Progenitor cell of endocrine pancreas (in vitro differentiated cells): ENCODE measurements at places on chromosomes 2 and 18. TPM values are rescaled to one million over a fixed set of nuclear protein-coding genes. Genes with fewer than 3 reads are reported as not detected.

Gene DNAH7
- total RNA-seq: 5.7 and 5.9 TPM in 2 replicates

DNA sequence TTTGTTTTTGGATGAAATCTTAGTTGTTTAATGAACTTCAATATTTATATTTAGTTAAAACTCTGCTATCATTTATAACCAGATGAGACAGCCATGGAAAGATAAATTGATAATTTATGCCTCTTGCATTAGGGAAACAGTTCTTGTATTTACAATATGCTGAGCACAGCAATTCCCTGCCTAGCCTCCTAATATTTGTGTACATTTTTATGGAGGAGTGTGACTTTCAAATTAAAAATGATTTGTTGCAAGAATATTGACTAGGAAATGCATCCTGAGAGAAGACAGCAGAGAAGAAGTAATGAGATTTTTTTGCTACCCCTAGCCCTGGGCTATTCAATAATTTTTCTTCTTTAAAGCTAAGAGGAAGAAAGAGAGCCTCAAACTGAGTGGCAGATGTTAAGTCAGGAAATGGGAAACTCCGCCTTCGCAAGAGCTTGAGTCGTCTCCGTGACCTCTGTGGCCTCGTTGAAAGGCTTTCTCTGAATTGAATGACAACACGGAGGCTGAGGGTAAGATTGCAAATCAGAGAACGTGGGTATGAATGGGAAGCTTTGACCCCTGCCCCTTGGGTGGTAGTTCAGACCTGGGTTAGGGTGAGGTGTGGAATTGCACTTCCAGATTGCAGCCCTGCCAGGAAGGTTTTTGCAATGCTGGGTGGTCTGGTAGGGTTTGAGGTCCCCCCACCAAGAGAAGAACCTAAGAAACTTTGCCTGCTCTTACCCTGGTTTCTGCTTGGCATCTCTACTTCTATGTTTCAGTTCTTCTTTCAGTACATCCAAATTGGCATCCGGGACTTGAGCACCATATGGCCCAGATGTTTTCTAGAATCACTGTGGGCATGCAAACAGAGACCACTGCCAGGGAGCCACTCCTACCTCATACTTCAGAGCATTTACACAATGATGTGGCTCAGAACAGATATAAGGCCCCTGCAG is 210.3 kb upstream of the RBMS1 start:
- no peak for DNase-seq

- DNase-seq: no peak
Observed at GRCh38 chr2:28009732-28010131, 119.2 kb downstream of the BABAM2 start.

Gene LAMA3
- total RNA-seq: 0.84 and 1.2 TPM in 2 replicates

- no peak for DNase-seq
Observed at GRCh38 chr2:11348209-11348749, 3.8 kb upstream of the ROCK2 start.

Gene CNTNAP5
- total RNA-seq: 5.3 and 8.9 TPM in 2 replicates

Gene SALL3
- 0.34 and 0.51 TPM in 2 replicates for total RNA-seq

- no peak for DNase-seq
Observed at GRCh38 chr2:56313500-56313921, 129.7 kb downstream of the CCDC85A start.

DNA sequence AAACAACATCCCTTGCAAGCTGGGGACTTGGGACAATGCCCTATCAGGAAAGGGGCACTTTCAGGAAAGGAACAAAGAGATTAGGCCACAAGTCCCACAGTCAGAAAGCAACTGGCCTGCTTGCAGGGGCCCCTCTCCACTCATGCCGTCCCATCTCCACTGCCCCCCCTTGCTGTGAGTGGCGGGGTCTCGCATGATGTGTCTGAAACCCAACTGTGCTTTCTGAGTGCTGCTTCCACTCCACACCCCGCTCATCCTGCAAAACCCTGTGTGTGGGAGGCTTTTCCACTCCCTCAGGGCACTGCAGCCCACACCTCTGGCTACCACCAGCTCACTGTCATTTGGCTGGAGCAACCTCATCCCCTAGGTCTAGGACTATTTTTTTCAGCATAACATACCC is 7.9 kb downstream of the HS6ST1 start:
- peak; percentile 7 for DNase-seq

Gene PCARE
- not detected in 2 replicates for total RNA-seq

DNA sequence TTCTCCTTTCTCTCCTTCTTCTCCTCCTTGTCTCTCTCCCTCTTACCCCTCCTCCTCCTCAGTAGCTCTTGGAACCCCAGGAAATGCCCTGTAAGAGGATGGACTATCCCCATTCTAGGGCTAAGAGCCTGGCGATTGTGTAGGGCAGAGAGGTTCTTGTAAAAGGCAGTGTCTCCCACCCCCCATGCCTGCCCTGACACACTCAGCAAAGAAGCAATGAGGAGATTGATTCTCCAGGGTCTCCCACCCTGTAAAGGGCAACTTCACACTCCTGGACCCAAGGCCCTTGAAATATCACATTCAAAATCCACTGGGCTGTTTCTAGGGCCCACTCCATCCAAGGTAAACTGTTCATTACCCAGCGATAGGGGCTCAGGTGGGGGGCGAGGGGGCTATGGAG is 144.1 kb downstream of the INSIG2 start:
- DNase-seq: no peak

Gene NCL
- 588 and 589 TPM in 2 replicates for total RNA-seq

DNA sequence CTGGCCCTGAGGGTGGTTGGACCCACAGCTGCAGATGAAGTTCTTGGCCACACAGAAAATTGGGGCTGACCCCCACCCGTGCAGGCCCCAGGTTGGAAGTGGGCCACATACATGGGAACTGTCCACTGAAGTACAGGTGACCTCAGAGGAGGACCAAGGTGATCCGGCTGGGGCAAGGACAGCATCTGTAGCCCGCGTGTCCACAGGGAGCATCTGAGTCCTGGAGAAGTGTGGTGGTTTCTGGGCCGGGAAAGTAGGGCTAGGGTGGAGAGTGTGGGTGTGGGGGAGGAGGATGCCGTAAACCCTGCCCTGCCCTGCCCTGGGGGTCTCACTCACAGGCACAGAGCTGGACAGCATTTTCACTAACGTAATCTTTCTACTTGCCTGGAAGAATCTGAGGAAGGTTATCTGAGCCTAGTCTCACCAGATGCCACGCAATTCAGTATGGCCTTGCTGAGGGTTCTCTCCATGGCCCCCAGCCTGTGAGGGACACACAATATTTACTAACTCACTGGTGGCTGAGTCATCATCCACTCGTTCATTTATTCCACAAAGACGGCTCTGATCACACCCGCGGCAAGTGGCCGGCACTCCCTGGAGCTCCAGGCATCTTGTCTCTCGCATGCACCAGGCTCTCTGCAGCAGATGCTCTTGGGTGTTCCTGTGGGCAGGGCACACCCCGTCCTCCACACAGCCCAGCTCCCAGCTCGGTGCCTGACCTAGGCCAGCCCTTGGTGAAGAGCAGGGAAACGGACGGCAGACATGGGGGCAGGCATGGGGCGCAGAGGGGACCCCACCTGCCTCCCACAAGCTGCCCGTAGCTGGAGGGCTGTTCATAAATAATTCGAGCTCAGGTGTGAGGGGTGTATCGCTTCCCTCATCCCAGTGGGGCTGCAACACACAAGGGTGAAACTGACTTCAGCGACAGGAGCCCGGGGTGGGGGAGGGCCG is 51.2 kb downstream of the INHBB start:
- DNase-seq: no peak

DNA sequence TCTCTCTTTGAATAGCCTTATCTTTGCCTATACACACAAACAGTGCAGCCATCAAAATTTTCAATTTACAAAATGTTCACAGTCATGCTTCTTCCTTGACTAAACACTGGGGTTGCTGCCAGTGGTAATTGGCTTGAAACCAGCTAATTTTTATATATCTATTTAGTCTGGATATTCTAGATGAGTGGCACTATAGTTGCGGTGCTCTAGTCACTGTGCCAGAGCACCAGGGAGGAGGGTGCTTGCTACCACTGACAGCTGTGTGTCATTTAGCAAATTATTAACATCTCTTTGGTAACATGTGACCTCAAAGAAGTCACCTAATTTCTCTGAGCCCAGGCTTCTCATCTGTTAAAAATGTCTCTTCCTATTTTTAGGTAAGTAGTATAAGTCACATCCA is 130.4 kb downstream of the MEIS1 start:
- DNase-seq: no peak

Gene MERTK
- 20.1 and 20.7 TPM in 2 replicates for total RNA-seq

- DNase-seq: no peak
Observed at GRCh38 chr2:241949736-241950412, 80.3 kb downstream of the RTP5 start.

- DNase-seq: no peak
Observed at GRCh38 chr2:127516041-127516762, 10.1 kb downstream of the IWS1 start.

Gene CNDP1
- 0.29 and 0.38 TPM in 2 replicates for total RNA-seq

Gene UGT1A5
- total RNA-seq: not detected in 2 replicates

- DNase-seq: no peak
Observed at GRCh38 chr2:200367155-200367554, 60.7 kb downstream of the SPATS2L start.
